ENCODE measurements at places on chromosomes 4 and X. TPM values are rescaled to one million over a fixed set of nuclear protein-coding genes. Genes with fewer than 3 reads are reported as not detected.
A peak's percentile ranks its signal among the peaks of the same experiment; 100 is the strongest.

DNA sequence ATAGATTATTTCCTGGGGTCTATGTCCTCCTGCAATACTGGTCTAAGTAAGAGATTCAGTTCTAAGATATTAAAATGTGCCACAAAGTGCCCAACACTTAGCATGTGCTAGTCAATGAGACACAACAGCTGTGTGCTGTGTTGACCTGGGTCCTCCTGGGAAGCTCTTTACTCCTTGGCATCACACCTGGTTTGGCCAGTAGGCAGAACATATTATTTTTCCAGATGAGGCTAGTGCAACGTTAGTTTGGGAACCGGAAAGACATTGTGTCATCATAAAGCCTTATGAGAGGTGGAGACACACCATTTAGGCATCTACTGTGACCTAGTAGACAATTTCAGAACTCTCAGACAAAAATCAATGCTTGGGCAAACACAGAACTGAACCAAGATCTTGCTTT lies 197.8 kb downstream of the MID1IP1 start:
- DNase-seq: no peak

GRCh38 chr4:4575284-4576211 lies 33.7 kb upstream of the STX18 start:
- DNase-seq: peak; percentile 34

- DNase-seq: no peak
Measured at GRCh38 chrX:1416327-1416784, 24.4 kb upstream of the SLC25A6 start.

DNA sequence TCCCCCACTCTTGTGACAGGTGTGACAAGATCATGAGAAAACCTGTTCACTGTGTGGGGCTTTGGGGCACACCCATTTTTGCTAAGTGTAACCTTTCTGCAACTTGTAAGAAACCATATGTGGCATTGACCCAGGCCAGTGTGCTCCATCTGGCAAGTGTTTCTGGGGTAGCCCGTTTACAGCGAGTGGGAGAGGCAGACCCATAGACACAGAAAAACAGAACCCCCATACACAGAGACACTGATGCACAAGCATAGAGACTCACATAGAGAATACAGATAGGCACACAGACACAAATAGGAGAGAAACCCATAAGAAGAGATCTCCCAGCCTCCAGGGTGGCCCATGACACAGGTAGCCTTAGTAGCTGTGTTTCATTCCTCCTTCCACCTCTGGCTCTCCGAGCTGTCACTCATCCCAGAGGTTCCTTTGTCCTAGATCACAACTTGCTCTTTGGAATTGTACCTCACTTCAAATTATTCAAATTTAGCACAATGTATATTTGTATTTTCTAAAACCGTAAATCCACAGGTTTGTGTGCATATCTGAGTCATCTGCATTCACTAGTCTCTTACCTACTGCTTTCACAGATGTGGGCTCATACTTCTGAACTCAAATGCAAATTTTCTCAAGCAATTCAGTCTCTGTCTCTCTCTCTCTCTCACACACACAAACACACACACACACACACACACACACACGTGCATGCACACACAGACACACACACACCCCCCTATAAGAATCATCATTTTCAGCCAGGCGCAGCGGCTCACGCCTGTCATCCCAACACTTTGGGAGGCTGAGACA lies 114.4 kb downstream of the SH3KBP1 start:
- DNase-seq: no peak

- no peak for DNase-seq
Measured at GRCh38 chr4:101009471-101009870, 337.9 kb downstream of the PPP3CA start.

DNA sequence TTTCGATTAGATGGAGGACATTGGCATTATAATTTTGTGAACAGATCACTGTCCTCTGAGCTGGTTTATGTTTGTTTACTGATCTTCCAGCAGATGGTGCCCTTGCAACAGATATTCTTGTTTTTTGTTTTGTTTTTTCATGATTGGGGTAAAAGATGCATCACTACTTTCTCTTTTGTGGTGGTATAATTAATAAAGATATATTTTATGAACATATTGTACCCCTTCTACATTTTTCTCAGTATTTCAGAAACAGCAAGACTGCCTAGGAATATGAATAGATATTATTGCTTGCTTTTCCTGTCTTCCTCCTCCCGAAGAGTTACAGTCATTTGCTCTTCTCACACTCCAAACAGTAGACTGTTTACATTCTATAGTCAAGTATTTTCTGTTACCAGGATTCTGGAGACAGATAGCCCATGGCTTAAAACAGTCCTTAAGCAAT lies 905.2 kb downstream of the TRAM1L1 start:
- peak; percentile 10 for DNase-seq

- DNase-seq: no peak
Measured at GRCh38 chr4:91840359-91840758, 463.4 kb upstream of the GRID2 start.

Gene MTM1
- total RNA-seq: 10.2 TPM

Gene PABPC4L
- 0.90 TPM for total RNA-seq
